Calu3 (cell line): ENCODE measurements at places on chromosomes 11 and 22. TPM values are rescaled to one million over a fixed set of nuclear protein-coding genes. Genes with fewer than 3 reads are reported as not detected.

DNA sequence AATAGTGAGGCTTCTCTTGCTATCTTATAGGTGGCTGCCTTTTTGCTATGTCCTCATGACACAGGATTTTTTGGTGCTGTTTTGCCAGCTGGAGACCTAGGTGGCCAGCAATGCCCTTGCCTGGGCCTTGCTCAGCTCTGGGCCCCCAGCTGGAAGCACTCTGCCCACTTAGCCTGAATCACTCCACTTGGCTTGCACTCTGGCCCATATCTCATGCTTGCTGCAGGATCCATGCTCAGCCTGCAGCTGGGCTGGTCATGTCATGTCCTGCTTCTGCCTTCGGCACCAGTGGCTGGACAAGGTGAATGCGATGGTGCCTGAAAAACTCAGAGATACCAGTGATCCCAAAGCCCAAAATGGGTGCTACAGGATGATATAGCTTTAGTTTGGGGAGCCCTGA is 818.6 kb upstream of the FAT3 start:
- no peaks in the 10 kb centered on the region for H3K27me3 ChIP-seq
- DNase-seq = no peak
- no peak overlapping the region for H3K4me3 ChIP-seq
- H3K4me1 ChIP-seq = no peaks in the 10 kb centered on the region

DNA sequence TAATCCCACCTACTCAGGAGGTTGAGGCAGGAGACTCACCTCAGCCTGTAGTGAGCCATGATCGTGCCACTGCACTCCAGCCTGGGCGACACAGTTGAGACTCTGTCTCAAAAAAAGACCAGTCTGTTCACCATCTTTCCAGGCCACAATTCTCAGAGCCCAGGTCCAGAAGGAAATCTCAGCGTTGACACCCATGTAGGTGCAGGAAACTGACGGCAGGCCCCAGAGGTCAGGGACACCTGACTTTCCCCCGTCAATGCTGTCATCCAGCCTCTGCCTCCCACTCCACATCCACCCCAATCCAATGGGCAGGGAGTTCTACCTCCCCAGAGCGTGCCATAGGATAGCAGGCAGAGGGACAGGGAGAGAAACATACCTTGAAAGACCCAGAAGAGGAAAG is 5.9 kb upstream of the GRK2 start:
- H3K27me3 ChIP-seq = no peaks in the 10 kb centered on the region
- peaks cover 32% of the 10 kb centered on the region for H3K36me3 ChIP-seq
- H3K4me3 ChIP-seq = no peak overlapping the region
- no peak for DNase-seq
- H3K4me1 ChIP-seq = peaks cover 19% of the 10 kb centered on the region

GRCh38 chr11:2481253-2481652 is 36.4 kb downstream of the KCNQ1 start:
- no peaks in the 10 kb centered on the region for H3K4me1 ChIP-seq
- no peak for DNase-seq
- no peaks in the 10 kb centered on the region for H3K36me3 ChIP-seq
- H3K4me3 ChIP-seq = no peak overlapping the region
- peaks cover 40% of the 10 kb centered on the region for H3K27me3 ChIP-seq

DNA sequence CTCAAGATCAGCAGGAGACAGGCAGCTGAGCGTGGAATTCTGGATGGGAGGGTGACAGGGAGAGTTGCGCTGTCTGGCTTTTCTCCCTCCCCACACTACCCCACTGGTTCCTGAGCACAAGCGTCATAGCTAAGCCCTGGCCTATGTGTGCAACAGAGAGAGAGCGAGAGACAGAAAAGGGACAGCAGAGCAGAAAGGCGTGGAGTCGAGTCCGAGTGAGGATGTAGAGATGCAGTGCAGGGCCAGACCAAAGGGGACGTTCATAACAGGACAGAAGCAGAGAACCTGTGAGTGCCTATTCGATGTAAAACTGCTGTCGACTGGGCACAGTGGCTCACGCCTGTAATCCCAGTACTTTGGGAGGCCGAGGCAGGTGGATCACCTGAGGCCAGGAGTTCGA is 94.0 kb upstream of the TMEM45B start:
- no peak for DNase-seq
- no peak overlapping the region for H3K4me3 ChIP-seq
- H3K36me3 ChIP-seq = no peaks in the 10 kb centered on the region
- peaks cover 11% of the 10 kb centered on the region for H3K4me1 ChIP-seq
- H3K27me3 ChIP-seq = peaks cover 37% of the 10 kb centered on the region
- H3K27ac ChIP-seq = no peak overlapping the region

GRCh38 chr11:72724851-72725723 is 27.1 kb downstream of the ARAP1 start:
- H3K27me3 ChIP-seq = no peaks in the 10 kb centered on the region
- H3K4me3 ChIP-seq = no peak overlapping the region
- peak; percentile 78 for DNase-seq
- peaks cover 33% of the 10 kb centered on the region for H3K4me1 ChIP-seq
- H3K36me3 ChIP-seq = peaks cover 25% of the 10 kb centered on the region

- no peak overlapping the region for H3K4me3 ChIP-seq
- H3K4me1 ChIP-seq = peaks cover 63% of the 10 kb centered on the region
- peak overlapping the region; percentile 67 for H3K27ac ChIP-seq
- peaks cover 87% of the 10 kb centered on the region for H3K36me3 ChIP-seq
- no peaks in the 10 kb centered on the region for H3K27me3 ChIP-seq
Measured at GRCh38 chr11:118915396-118915795, 10.3 kb downstream of the BCL9L start.

DNA sequence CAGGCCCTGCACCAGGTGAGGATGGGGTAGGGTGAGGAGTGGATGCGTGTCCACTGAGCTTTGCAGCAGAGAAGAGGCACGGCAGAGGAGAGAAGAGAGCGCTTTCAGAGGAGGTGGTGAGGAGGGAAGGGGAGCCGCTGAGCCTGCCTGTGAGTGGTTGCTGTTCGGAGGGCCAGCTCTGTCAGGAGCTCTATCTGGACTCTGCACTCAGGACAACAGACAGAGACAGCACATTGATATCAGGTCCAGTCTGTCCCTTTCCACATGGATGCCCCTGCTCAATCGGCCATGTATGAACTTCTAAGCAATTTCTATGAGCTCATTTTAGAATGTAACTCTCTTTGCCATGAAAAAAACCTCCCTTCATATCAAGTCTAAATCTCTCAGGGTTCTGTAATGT is 158.6 kb downstream of the KIRREL3 start:
- H3K36me3 ChIP-seq = no peaks in the 10 kb centered on the region
- no peak overlapping the region for H3K27ac ChIP-seq
- no peak for DNase-seq

DNA sequence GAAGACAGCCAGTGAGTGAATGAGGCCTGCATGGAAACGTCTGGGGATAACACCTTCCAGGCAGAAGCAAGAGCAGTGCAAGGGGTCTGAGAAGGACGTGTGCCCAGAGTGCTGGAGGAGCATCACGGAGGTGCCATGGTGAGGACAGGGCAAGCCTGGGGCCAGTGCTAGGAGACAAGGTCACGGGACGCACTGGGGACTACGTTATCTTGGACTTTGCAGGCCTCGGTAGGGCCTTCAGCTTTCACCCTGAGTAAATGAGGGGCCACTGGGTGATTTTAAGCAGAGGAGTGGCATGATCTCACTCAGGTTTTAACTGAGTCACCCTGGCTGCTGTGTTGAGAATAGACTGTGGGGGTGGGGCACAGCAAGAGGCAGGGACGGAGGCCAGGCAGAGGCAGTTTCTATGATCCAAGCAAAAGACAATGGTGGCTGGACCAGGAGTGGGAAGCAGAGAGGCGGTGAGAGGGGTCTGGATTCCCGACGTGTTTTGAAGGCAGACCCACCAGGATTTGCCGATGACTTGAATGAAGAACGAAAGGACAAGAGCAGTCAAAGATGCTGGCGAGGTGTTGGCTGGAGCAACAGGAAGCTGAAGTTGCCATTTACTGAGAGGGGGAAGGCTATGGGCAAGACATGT is 102.7 kb upstream of the PARVA start:
- peaks cover 9% of the 10 kb centered on the region for H3K36me3 ChIP-seq
- H3K27ac ChIP-seq = no peak overlapping the region
- DNase-seq = no peak
- no peaks in the 10 kb centered on the region for H3K27me3 ChIP-seq
- H3K4me1 ChIP-seq = peaks cover 9% of the 10 kb centered on the region

GRCh38 chr11:1224111-1224490 is 1.2 kb downstream of the MUC5B start:
- no peak for DNase-seq
- H3K27me3 ChIP-seq = peaks cover 31% of the 10 kb centered on the region
- H3K27ac ChIP-seq = no peak overlapping the region
- H3K4me3 ChIP-seq = no peak overlapping the region

- H3K27me3 ChIP-seq = no peaks in the 10 kb centered on the region
- peaks cover 9% of the 10 kb centered on the region for H3K4me1 ChIP-seq
- peak overlapping the region; percentile 88 for H3K4me3 ChIP-seq
- peak overlapping the region; percentile 67 for H3K27ac ChIP-seq
- DNase-seq = peak; percentile 22
Measured at GRCh38 chr11:118434553-118435289, 1.6 kb upstream of the KMT2A start.

GRCh38 chr11:33889296-33889695 is 2.6 kb downstream of the LMO2 start:
- no peak for DNase-seq
- H3K4me1 ChIP-seq = no peaks in the 10 kb centered on the region
- no peak overlapping the region for H3K27ac ChIP-seq
- no peaks in the 10 kb centered on the region for H3K36me3 ChIP-seq
- H3K4me3 ChIP-seq = no peak overlapping the region

- no peaks in the 10 kb centered on the region for H3K36me3 ChIP-seq
- H3K27me3 ChIP-seq = peaks cover 14% of the 10 kb centered on the region
- no peak overlapping the region for H3K27ac ChIP-seq
- H3K4me3 ChIP-seq = no peak overlapping the region
Measured at GRCh38 chr11:110785398-110785797, 73.2 kb upstream of the ARHGAP20 start.

DNA sequence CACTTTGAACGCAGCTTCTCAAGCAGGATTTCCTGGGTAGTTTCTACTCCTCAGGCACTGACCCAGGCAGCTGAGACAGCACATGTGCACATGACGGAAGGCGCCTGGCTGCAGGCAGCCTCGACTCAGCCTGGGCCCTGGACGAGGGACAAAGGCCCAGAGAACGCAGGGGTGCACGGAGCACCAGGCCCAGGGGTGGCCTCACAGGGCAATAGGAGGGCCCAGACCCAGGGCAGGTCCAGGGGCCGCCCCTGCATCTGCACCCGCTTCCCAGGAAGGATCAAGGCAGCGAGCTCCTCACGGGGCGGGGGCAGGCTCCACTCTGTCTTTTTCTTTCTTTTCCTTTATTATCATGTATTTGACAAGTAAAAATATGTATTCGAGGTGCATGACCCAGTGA is 208.4 kb downstream of the BRD1 start:
- H3K27me3 ChIP-seq = peaks cover 79% of the 10 kb centered on the region
- no peak for DNase-seq
- H3K4me1 ChIP-seq = no peaks in the 10 kb centered on the region
- H3K36me3 ChIP-seq = no peaks in the 10 kb centered on the region

GRCh38 chr11:67252831-67253239 is 13.4 kb upstream of the GRK2 start:
- H3K4me1 ChIP-seq = peaks cover 26% of the 10 kb centered on the region
- H3K4me3 ChIP-seq = no peak overlapping the region
- peak; percentile 26 for DNase-seq
- no peak overlapping the region for H3K27ac ChIP-seq
- no peaks in the 10 kb centered on the region for H3K27me3 ChIP-seq

GRCh38 chr11:1150769-1151365 is 6.9 kb upstream of the MUC5AC start:
- no peaks in the 10 kb centered on the region for H3K27me3 ChIP-seq
- peaks cover 11% of the 10 kb centered on the region for H3K36me3 ChIP-seq
- DNase-seq = peak; percentile 63
- peak overlapping the region; percentile 54 for H3K27ac ChIP-seq
- peaks cover 31% of the 10 kb centered on the region for H3K4me1 ChIP-seq

GRCh38 chr11:36738292-36738861 is 140.3 kb upstream of the RAG2 start:
- peaks cover 70% of the 10 kb centered on the region for H3K27me3 ChIP-seq
- no peaks in the 10 kb centered on the region for H3K36me3 ChIP-seq
- H3K27ac ChIP-seq = no peak overlapping the region
- H3K4me3 ChIP-seq = no peak overlapping the region

DNA sequence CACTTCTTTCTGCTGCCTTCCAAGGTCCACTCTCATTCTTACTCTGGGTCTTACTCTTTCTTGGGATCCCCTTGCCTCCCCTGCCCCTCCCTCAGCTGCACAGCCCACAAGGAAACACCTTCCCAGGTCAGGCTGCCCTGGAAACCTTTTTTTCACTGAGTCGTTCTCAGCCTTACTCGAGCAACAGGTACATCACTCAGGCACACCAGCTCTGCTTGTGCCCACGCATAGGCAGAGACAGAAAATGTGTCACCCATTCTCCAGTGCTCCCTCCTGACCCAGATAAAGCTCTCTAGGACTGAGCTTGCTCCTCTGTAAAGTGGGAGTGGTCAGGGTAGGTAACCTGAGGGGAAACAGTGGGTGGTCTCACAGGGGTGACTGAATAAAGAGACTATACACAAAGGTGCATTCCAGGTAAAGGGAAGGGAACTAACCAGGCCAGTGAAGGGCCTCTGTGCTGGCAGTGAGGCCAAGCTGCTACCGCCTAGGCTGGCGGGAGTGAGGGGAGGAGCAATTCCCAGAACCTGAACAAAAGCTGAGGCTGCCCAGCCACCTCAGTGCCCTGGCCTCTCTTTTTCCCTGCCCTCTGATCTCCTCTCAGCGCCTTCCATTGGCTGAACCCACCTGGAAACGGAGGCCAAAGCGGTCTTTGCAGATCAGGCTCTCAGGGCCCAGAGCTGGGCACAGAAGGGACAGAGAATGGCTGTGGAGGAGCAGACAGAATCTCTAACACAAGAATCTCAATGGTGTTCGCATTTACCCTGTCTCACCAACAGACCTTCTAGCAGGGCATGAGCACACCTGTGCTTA is 15.9 kb downstream of the PRG3 start:
- H3K4me1 ChIP-seq = peaks cover 6% of the 10 kb centered on the region
- no peak overlapping the region for H3K4me3 ChIP-seq
- H3K27me3 ChIP-seq = peaks cover 68% of the 10 kb centered on the region
- no peak overlapping the region for H3K27ac ChIP-seq
- no peak for DNase-seq

GRCh38 chr22:50573491-50574382 is 4.5 kb downstream of the CPT1B start:
- H3K4me1 ChIP-seq = no peaks in the 10 kb centered on the region
- H3K4me3 ChIP-seq = no peak overlapping the region
- no peak overlapping the region for H3K27ac ChIP-seq
- DNase-seq = no peak

The CECR2 gene
- total RNA-seq = 0.09 and 0.15 TPM in 2 replicates

The ABTB2 gene
- total RNA-seq = 24.6 and 24.8 TPM in 2 replicates

The NLRP6 gene
- not detected in 2 replicates for total RNA-seq

The OR10S1 gene
- total RNA-seq = not detected in 2 replicates

The FLRT1 gene
- total RNA-seq = 0.09 and 0.10 TPM in 2 replicates

The ANO3 gene
- total RNA-seq = not detected in 2 replicates

The GPHA2 gene
- total RNA-seq = not detected in 2 replicates

The UBASH3B gene
- total RNA-seq = 46.0 and 74.9 TPM in 2 replicates

The IL17REL gene
- not detected in 2 replicates for total RNA-seq

The KIRREL3 gene
- total RNA-seq = 0.15 and 0.26 TPM in 2 replicates

The KCNQ1 gene
- total RNA-seq = 7.4 and 9.2 TPM in 2 replicates
